Posterior cingulate gyrus (tissue), 11 donors: ENCODE measurements at places on chromosomes 1 and 21.

- no peak for DNase-seq
Measured at GRCh38 chr1:167148421-167148820, 54.5 kb downstream of the STYXL2 start.

DNA sequence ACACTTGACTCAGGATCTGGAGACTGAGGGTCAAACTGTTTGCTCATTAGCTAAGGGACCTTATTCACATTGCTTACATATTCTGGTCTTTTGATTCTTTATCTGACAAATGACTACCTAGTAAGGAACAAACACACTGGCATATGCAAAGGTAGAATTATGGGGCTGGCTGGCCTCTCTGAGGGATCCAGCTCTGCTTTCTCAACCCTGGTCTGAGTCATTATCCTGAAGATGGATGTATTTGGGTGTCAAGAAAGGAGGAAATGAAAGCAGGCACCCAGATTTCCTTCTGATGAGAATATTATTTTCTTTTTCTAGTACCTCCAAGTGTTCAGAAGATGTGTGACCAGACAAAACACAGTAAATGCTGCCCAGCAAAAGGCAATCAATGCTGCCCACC lies 6.0 kb downstream of the SMCP start:
- no peak for DNase-seq

DNA sequence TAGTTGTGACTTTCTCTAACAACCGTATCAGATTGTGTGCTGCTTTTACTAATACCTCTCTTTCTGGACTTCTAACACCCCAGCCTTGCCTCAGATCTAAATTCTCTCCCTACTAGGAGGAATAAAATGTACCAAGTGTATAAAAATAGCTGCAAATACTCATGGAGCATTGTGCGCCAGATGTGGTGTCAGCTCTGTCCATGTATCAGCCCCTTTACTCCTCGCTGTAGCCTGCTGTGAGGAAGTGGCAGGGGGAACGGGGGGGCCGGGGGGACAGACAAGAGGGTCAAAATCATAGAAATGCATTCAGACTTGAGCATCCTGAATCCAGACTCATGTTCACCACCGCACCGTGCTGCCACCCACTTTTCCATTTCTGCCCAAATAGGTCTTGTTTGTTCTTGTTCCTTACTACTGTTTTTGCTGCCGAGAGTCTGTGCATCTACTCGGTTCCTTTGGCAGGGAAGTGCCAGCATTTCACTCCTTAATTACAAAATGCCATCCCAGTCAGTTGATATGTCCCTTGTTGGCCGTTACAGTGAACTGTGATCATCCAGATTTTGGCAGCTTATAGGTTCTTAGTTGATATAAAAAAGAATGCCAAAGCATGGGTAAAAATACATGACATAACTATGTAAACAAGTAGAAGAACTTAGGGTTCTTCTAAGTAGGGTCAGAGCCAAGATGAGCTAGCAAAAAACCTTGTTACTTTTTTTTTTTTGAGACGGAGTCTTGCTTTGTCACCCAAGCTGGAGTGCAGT lies 76.4 kb downstream of the UBE4B start:
- DNase-seq: no peak

GRCh38 chr1:201792534-201793305 lies 36.2 kb upstream of the IPO9 start:
- DNase-seq: peak; percentile 89

- DNase-seq: no peak
Measured at GRCh38 chr1:50542362-50542761, 119.1 kb upstream of the DMRTA2 start.
